ENCODE measurements at places on chromosomes 4 and X. TPM values are rescaled to one million over a fixed set of nuclear protein-coding genes. Genes with fewer than 3 reads are reported as not detected.

- no peaks in the 10 kb centered on the region for H3K36me3 ChIP-seq
- no peak overlapping the region for H3K27ac ChIP-seq
- H3K27me3 ChIP-seq: no peaks in the 10 kb centered on the region
- no peaks in the 10 kb centered on the region for H3K4me1 ChIP-seq
Measured at GRCh38 chr4:89773805-89774204, 63.2 kb downstream of the SNCA start.

DNA sequence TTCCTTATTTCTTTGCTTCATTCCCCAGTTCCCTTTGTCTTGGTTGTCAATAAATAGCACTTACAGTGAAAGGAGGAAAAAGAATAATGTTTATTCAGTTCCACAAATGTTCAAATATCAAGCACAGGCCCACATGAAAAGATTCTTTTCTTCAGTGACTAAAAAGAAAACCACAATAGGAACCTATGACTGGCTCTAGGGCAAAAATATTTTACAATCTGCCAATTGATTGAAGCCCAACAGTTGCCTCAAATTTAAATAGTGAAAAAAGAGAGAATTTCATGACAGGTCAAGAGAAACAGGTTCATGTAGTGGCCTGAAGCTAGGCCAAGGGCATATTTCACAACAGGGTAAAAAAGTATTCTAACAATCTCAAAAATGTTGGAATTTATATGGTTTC is 553.8 kb downstream of the CENPC start:
- H3K4me1 ChIP-seq: no peaks in the 10 kb centered on the region
- H3K27me3 ChIP-seq: no peaks in the 10 kb centered on the region
- no peak overlapping the region for H3K27ac ChIP-seq
- H3K36me3 ChIP-seq: no peaks in the 10 kb centered on the region

The DDX60 gene
- total RNA-seq: 23.1 TPM

GRCh38 chrX:34943235-34943634 is 639 bp downstream of the FAM47B start:
- no peaks in the 10 kb centered on the region for H3K36me3 ChIP-seq
- H3K27ac ChIP-seq: no peak overlapping the region
- H3K4me1 ChIP-seq: no peaks in the 10 kb centered on the region
- no peak for DNase-seq
- no peak overlapping the region for H3K4me3 ChIP-seq
- H3K27me3 ChIP-seq: no peaks in the 10 kb centered on the region

GRCh38 chr4:60857130-60857753 is 342.9 kb upstream of the ADGRL3 start:
- H3K27me3 ChIP-seq: no peaks in the 10 kb centered on the region
- H3K27ac ChIP-seq: no peak overlapping the region
- H3K4me3 ChIP-seq: no peak overlapping the region
- no peak for DNase-seq
- H3K36me3 ChIP-seq: no peaks in the 10 kb centered on the region

The LARP7 gene
- total RNA-seq: 38.8 TPM

DNA sequence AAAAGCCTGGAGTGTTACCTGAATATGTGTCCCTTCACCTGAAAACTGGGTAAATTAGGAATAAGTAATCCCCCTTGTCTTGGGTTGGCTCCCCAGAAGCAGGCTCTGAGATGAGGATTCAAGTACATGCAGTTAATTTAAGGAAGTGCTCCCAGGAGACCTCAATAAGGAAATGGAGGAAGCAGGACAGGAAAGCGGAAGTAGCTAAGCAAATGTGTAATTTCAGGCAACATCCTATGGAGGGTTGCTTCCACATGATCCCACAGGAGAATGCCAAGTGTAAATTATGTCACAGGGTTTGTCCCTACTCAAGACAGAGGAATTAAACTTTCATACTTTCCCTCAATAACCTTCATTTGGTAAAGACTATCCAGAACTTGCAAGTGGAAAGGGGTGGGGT is 48.1 kb upstream of the ARHGEF6 start:
- no peak overlapping the region for H3K4me3 ChIP-seq
- H3K27me3 ChIP-seq: no peaks in the 10 kb centered on the region
- H3K27ac ChIP-seq: no peak overlapping the region
- no peaks in the 10 kb centered on the region for H3K36me3 ChIP-seq
- H3K4me1 ChIP-seq: no peaks in the 10 kb centered on the region
- no peak for DNase-seq

DNA sequence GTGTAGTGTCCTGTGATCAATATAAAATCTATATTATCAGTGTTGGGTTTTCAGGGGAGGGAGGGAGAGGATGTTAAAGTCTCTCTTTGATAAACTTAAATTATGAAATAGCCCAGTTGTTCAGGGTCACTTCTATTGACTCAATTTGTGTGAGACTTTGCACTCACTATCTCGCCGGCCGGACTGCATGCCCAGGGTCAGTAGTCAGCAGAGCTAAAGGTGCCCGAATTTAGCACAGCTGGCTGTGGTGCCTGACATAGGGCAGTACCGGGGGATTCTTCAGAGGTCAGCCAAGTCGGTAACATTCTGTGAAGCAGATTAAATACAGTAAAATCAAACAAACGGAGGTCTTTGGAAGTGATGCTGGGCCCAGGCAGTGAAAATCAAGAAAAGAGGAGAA is 19.2 kb downstream of the GABRQ start:
- H3K36me3 ChIP-seq: no peaks in the 10 kb centered on the region
- H3K4me1 ChIP-seq: no peaks in the 10 kb centered on the region
- DNase-seq: no peak
- no peak overlapping the region for H3K27ac ChIP-seq

The TRPC3 gene
- 1.0 TPM for total RNA-seq

The ADAM29 gene
- total RNA-seq: not detected

DNA sequence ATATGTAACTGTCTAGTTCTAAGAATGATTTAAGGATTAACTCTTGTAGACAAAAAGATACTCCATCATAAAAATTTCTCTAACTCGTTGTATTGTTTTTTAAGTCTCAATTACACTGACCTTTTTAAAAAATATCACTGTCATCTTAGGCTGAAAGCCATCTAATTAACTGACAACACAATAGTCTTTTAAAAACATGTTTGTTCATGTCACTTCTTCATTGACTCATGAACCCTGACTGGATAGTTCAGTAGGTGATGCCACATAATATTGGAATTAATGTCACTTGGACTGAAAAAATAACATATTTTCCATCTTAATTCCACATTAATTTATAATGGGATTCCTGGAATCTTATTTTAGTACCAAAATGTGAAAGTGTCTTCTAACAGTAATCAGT is 179.3 kb downstream of the ADGRL3 start:
- H3K4me3 ChIP-seq: no peak overlapping the region
- H3K27ac ChIP-seq: no peak overlapping the region
- no peak for DNase-seq

The SMR3B gene
- not detected for total RNA-seq

DNA sequence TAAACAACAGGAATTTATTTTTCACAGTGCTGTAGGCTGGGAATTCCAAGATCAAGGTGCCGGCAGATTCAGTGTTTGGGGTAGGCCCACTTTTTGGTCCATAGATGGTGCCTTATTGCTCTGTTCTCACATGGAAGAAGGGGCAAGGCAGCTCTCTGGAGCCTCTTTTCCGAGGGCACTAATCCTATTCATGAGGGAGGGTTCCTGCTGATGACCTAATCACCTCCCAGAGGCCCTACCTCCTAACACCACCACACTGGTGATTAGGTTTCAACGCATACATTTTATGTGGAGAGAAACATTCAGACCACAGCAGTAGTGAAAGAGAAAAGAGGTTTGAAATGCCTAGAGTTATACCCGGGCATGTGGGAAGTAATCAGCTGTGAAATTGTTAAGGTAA is 1.4 kb upstream of the POLA1 start:
- no peak overlapping the region for H3K4me3 ChIP-seq
- no peaks in the 10 kb centered on the region for H3K27me3 ChIP-seq
- H3K27ac ChIP-seq: no peak overlapping the region
- DNase-seq: no peak

DNA sequence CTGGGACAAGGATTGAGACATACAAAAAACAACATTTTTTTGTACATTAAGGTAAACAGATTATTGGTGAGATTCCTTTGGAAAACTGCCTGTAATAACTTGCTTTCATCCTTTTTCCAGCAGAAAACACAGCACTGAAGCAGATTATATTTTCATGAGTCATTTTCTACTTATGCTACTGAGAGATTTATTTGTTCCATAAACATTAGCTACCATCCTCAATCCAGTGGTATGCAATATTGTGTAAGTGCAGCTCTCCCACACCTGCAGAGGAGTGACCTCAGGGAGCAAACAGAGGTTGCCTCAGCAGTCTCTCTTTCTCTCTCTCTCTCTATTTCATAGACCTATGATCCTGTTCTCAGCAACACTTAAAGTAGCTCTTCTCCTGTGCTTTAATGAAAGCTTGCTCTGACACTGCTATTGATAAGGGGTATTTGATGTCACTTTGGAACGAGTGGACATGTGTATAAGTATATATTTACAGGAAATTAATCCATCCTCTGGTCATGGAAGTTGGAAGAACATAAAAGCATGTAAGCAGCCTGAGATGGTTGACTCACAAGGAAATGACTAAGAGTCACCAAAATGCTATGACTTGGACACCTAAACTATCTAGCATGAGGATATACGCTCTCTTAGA is 163.7 kb upstream of the SPANXC start:
- H3K36me3 ChIP-seq: no peaks in the 10 kb centered on the region
- no peaks in the 10 kb centered on the region for H3K27me3 ChIP-seq
- DNase-seq: peak; percentile 84
- no peak overlapping the region for H3K4me3 ChIP-seq
- H3K27ac ChIP-seq: no peak overlapping the region

The GRIA3 gene
- total RNA-seq: 2.3 TPM

DNA sequence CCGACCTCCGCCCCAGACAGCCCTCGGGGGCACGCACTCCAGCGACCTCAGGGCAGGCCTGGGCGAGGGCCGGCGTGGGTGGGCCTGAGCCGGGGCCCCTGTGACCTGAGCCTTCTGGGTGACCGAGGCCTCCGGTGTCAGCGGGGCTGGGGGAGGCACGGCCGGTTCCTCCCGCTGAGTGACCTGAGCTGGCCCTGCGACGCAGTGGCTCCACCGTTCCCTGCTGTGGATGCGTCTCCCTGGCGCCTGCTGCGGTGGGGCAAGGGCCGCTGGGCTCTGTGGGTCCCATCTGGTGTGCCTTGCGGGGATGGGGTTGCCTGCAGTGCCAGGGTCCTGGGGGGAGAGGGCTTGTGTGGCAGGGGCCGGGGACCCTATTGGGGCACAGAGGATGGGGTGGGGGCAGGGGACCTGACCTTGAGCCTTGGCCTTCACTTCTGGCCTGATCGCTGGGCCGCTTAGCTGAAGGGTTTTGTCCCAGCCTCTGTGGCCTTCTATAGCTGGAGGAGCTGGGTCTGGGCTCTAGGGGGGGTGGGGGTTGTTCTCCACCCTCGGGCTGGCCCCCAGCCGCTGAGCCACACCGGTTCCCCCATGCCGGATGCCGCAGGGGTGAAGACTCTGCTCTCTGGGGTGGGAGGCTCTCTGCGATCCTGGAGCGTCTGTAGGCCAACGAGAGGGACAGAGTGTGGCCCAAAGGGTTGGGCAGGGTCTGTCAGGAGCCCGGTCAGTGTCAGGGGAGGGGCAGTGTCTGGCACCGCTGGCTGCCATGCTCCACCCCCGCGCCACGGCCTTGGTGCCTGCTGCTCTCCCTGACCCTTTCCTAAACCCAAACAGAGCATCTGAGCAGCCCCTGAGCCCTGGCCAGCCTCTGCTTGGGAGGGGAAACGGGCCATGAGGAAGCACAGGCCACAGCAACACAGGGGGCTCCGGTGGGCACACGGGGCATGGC is 2.3 kb downstream of the NAT8L start:
- H3K4me3 ChIP-seq: no peak overlapping the region
- no peak overlapping the region for H3K27ac ChIP-seq
- H3K27me3 ChIP-seq: peaks cover 20% of the 10 kb centered on the region

DNA sequence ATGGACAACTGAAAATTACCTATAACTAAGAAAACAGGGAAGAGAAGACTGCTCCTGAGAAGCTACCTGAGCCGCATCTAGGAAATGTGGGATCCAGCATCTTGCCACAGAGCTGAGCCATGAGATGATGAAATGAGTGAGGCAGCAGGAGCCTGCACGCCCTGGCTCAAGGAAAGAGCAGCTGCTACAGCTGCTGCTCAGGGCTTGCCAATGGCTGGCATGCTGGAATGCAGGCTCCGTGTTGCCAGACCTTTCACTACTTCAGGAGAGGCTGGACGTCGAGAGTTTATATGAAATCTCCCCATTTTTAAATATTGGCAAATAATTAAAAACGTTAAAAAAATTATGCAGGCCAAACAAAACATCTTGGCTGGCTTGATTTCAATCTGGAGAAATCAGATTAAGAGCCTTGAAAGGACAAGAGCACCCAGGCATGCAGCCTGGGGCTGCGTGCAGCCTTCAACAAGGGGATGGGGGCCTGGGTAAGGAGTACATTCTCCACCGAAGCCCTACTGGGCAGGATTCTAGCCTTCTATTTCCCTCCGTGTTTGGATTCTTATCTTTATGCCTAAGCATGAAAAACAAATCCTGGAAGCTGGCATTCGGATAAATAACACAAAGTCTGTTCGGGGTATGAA is 227.6 kb downstream of the NR3C2 start:
- no peaks in the 10 kb centered on the region for H3K4me1 ChIP-seq
- peak; percentile 54 for DNase-seq
- no peak overlapping the region for H3K27ac ChIP-seq
- H3K4me3 ChIP-seq: no peak overlapping the region
- H3K36me3 ChIP-seq: no peaks in the 10 kb centered on the region
- H3K27me3 ChIP-seq: no peaks in the 10 kb centered on the region

GRCh38 chrX:120244395-120244734 is 6.2 kb upstream of the ZBTB33 start:
- no peaks in the 10 kb centered on the region for H3K27me3 ChIP-seq
- peak overlapping the region; percentile 64 for H3K27ac ChIP-seq
- H3K36me3 ChIP-seq: no peaks in the 10 kb centered on the region
- DNase-seq: peak; percentile 0

GRCh38 chr4:25842229-25842845 is 20.5 kb downstream of the SEL1L3 start:
- no peaks in the 10 kb centered on the region for H3K27me3 ChIP-seq
- no peak overlapping the region for H3K4me3 ChIP-seq
- no peak for DNase-seq
- H3K27ac ChIP-seq: no peak overlapping the region
- H3K36me3 ChIP-seq: no peaks in the 10 kb centered on the region

GRCh38 chr4:95084584-95084983 is 326.8 kb downstream of the BMPR1B start:
- no peaks in the 10 kb centered on the region for H3K36me3 ChIP-seq
- no peaks in the 10 kb centered on the region for H3K4me1 ChIP-seq
- no peaks in the 10 kb centered on the region for H3K27me3 ChIP-seq
- no peak overlapping the region for H3K4me3 ChIP-seq

The TKTL2 gene
- total RNA-seq: not detected

- DNase-seq: peak; percentile 69
- no peaks in the 10 kb centered on the region for H3K36me3 ChIP-seq
- H3K27ac ChIP-seq: no peak overlapping the region
Measured at GRCh38 chrX:31590581-31591114, 518.8 kb upstream of the FTHL17 start.

DNA sequence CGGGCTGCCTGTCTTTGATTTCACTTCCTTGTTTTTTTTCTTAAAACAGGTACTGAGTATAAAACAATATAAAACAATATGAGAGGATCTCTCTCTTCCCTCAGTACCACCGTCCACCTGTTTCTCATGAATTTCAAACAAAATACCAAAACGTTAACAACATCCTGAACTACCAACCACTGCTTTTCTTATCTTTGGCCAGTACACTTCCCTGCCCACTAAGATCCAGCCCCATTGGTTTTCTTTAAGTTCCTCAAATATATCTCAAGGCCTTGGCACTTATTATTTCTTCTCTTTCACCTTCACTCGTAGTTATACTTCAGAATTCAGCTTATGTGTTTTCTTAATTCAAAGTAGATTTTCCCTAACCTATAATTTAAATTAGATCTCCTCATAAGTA is 370.2 kb upstream of the GRIA3 start:
- no peaks in the 10 kb centered on the region for H3K4me1 ChIP-seq
- H3K27ac ChIP-seq: no peak overlapping the region
- H3K36me3 ChIP-seq: no peaks in the 10 kb centered on the region

The TMSB15B gene
- total RNA-seq: 1.5 TPM

The SYTL5 gene
- total RNA-seq: 1.5 TPM

All from fibroblast of lung (primary cell).